CMK (cell line): ENCODE measurements at places on chromosomes 12 and 14.

GRCh38 chr12:104596134-104596799, 139.5 kb downstream of the CHST11 start:
- no peak for DNase-seq

DNA sequence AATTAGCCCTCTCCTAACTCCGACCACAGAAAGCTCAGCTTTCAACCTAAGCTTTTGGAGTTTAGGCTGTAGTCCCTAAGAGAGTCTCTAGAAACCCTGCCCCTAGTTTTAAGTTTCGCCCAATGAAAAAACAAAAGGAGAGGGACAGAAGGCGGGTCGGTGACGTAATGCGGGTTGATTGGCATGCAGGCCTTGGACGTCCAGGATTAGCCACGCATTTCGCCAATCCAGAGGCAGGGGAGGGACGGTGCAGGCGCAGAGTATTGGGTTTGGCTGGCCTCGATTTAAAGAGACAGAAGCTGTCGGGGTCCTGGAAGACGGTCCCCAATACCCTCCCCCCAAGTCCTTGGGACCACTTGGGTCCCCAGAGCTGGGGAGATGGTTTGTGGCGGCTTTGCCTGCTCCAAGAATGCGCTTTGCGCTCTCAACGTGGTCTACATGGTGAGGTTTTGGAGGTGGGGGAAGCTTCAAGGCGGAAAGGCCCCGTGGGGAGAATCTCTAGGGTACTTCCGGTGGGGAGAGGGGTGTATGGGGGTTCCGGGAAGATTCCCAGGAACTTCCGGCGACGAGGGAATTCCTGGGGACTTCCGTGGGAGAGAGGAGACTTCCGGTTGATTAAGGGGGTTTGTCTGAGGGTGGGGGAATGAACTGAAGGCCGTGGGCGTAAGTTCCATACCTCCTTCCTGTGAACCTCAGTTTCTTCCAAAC, at the start of gene TSPAN31:
TSPAN31 (plus strand) TSS at position 263 of the 708 bp plus-strand sequence; CDS start at position 379, 116 bp downstream.
- peak; percentile 83 for DNase-seq

- DNase-seq = no peak
These were observed 443 bp downstream of the MAGOHB start for GRCh38 chr12:10612984-10613348.

- peak; percentile 2 for DNase-seq
These were observed 17.7 kb downstream of the DNAL1 start for GRCh38 chr14:73662487-73662943.

GRCh38 chr12:132560614-132561426, 49.6 kb downstream of the LRCOL1 start:
- peak; percentile 80 for DNase-seq

- peak; percentile 36 for DNase-seq
These were observed 431.3 kb downstream of the NPAS3 start for GRCh38 chr14:33369972-33370371.

- no peak for DNase-seq
These were observed 1.3 kb upstream of the EMP1 start for GRCh38 chr12:13195250-13195649.

DNA sequence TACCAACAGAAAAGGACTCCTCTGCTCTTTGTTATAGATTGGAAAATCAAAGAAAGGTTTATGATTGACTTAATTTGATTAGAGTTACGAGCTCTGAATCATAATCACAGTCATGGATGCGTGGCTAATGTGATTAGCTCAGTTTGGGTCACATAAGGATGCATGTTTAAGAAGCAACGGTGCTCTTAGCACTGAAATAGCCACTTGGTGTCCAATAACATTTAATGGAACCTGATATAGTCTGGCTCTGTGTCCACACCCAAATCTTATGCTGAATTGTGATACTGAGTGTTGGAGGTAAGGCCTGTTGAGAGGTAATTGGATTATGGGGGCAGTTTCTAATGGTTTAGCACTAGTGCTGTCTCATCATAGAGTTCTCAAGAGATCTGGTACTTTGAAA, 501.6 kb downstream of the SLC6A15 start:
- no peak for DNase-seq

DNA sequence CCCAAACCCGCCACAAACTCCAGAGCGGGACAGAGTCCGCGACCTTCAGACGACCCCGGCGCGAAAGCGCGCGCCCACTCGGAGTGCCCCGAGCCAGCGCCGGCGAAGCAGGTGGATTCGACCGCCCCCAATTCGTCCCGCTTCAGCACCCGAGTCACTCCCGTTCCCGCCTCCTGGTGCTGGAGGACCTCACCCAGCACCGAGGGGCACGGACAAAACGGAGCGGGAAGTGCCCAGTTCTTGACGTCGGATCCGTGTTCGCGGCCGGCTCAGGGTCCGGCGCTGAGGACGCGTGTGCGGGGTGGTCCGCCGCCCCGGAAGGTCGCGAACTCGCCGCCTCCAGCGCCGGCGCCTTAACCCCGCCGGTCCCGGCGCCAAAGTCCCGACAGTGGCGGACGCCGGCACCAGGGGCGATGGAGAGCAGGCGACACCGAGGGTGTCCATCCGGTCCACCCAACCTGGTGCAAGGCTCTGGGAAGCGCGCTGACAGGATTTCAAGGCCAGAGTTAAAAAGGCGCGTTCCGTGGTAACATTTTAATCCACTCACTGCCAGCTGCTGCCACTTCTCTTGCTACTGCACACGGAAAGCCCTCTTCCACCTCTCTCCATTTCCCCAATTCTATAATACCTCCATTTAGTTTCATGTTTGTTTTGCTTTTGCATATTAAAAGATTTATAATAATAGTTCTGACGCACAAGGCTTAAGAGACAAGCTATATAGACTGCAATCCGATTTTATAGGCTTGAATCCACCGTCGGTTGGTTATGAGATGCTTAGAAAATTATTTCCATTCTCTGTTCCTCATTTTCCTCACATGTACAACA, 240.0 kb upstream of the CPNE8 start:
- peak; percentile 24 for DNase-seq

GRCh38 chr14:96279564-96279963, 23.6 kb downstream of the BDKRB1 start:
- no peak for DNase-seq

DNA sequence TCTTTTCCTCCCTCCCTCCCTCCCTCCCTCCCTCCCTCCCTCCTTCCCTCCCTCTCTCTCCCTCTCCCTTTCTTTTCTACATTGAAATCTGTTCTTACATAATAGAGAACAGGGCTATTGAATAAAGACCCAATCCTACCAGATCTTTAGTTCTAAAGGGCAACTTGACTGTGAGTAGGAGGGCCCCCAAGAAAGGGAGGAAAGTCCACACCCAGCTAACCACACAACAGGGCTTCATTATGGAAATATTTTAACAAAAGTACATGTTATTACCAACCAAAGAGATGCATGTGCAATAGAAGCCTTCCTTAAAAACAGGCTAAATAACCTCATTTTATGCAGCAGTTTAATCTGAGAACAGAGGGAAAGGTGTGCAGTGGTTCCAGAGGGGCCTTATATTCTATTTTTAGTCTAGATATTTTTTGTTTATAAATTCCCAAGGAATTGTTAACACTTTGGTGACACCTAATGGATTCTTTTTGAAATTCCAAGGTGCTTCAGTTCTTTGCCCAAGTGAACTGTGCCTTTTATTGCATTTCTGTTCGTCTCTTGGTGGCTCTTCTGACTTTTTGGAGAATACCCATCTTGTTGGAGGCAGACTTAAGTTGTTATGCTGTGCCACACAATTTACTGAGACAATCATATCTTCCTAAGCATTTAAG, 63.0 kb downstream of the GNS start:
- DNase-seq = no peak

DNA sequence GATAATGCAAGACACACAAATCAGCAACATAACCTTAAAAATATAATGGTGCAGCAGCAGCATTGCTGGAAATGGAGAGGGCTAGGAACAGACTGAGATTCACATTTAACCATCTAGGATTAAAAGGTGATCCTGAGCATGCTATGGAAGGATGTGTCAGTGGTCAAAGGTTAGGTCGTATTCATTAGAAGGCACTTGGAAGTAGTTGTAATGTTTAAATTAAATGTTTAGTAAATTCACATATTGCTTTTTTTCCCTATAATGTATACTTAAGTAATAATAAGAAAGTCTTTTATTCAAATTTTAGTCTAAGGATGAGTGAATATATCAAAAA, 368.6 kb upstream of the PDE3A start:
- no peak for DNase-seq

DNA sequence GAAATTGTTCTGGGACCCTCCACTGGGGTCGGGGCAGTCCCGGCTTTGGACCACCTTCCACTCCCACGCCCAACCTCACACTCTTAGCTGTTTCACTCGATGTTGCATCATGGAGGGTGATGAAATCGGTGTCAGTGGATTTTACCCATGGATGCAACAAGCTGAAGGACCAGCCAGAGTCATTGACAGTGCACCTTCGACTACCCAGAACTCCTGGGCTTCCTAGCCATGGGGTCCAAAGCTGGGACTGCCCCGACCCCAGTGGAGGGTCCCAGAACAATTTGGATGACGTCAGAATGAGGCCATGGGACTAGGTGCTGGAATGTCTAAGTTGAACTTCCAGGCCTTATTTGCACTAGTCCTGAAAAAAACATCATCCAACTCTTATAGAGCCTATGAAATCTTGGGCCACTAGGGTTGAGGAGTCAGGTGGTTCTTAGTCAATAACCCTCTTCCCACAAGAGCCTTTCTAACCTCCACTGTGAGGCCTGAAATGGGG, 882 bp upstream of the IL23A start:
- no peak for DNase-seq

DNA sequence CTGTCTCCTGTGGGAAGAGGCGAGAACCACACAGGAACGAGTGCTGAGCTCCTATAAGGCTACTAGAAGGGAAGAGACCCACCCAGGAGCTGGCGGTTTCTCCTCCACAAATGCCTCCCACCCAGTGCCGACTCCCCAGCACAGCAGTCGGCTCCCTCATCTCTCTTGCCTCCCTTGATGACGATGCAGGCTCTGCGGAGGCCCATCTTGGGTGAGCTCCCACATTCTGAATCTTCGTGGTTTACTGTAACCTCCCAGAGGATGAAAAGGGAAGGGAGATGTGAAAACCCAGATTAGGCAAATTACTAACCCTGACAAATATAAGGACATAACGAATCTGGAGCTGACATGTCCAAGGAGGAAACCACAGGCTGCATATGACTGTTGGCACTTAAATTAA, 23.8 kb downstream of the GRIN2B start:
- DNase-seq = no peak

- no peak for DNase-seq
These were observed 167.7 kb downstream of the CALM1 start for GRCh38 chr14:90564496-90564895.

- no peak for DNase-seq
These were observed 56.8 kb upstream of the DYNC1H1 start for GRCh38 chr14:101907619-101908018.

DNA sequence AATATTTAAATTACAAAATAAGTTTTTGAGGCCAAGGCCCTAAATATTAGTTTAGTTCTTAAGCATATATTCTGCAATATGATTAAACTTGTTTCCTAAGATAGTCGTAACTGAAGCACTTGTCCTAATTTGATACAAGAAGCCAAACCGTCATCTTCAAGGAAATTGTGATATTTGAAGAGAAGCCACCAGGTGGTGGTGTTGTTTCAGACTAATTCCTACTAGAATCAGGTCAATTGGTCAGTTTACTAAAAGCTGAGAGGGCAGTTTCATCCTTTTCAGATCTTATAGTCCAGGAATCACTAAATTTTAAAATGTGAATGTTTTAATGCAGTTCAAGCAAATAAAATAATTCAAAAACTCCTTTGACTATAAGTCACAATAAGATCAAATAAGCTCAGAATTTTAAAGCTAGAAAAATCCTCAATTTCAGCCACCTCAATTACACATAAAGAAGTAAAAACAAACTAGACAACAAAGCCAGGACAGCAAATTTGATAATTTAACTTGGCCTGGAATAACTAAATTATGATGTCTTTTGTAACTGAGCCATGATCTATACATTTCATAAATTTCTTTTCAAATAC, 7.1 kb upstream of the ARL1 start:
- DNase-seq = no peak

GRCh38 chr12:128815779-128816642, 7.7 kb downstream of the SLC15A4 start:
- DNase-seq = no peak

DNA sequence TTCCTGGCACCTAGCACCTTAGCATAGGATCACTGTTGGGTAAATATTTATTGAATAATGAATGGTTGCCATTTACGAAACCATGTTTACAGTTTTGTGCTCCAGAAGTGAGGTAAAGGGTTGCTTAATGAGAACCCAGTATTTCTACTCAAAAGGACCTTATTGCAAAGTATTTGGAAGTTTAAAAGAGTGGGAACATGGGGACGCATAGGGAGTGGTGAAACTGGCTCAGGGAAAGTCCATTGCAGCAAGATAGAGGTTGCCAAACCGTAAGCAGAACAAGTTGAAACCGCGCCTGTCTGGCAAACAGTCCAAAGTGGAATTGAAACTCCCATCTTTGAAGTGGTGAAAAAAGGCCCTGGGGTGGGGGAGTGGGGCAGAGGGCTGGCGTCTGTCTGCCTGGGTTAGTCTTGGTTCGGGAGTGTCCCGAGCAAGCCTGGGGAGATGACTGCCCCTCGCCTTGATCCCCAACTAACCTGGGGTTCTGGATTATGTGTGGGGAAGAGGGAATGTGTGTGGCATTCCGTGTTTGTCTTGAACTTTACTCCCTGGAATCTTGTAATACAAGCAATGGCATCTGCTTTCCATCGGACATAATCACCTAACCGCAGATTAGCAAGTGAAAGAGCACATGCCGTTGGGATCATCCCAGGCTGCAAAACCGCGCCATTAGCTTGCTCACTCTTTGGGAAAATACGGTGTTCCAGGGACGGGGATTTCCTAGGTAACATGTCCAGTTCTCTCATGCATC, 7.2 kb downstream of the ALDH2 start:
- DNase-seq = no peak

GRCh38 chr12:4178424-4179170, 95.0 kb upstream of the CCND2 start:
- no peak for DNase-seq

DNA sequence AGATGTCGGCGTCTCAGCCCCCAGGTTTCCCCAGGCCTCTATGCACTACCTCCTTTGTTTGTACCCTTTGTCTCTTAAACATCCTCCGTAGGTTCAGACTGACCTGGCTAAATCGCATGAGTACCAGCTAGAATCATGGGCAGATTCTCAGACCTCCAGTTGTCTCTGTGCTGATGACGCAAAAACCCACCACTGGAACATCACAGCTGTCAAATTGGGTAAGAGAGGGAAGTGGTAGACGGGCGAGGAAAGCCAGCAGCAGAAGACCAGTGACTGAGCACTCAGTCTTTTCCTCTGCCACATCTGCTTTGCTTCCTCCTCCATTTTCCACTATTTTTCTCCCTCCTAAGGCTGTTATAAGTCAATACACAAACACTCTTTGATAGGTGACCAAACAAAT, 29.7 kb downstream of the A2ML1 start:
- no peak for DNase-seq

DNA sequence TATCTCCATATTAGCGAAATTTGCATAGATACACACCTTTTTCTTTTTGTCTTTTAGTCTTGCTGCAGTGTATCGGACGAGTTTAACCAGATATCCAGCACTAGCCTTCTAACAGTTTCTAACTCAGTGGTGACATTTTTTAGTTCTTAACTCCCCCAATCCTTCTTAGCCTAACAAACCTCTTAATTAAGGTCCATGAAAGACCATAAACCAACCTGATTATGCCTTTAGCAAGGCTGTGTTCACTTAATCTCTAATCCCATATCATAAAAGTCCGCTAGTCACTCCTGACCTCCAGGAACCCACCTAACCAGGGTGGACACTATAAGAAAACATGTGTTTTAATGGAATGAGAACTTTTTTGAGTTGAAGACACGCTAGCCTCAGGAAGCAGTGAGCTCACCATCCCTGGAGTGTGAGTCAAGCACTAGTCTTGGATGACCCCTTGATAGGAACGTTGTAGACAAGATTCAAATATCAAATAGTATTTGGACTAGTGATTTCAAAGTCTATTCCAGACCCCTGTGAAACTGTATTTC, 9.5 kb downstream of the CDKN1B start:
- DNase-seq = no peak
